ENCODE measurements at places on chromosomes 12 and 14. TPM values are rescaled to one million over a fixed set of nuclear protein-coding genes. Genes with fewer than 3 reads are reported as not detected.

Gene KLRC1
- 0.50 TPM for total RNA-seq

- H3K4me1 ChIP-seq, result peaks cover 9% of the 10 kb centered on the region
- no peaks in the 10 kb centered on the region for H3K27me3 ChIP-seq
- no peak overlapping the region for H3K27ac ChIP-seq
- H3K4me3 ChIP-seq, result no peak overlapping the region
- H3K36me3 ChIP-seq, result no peaks in the 10 kb centered on the region
These were observed 67.5 kb upstream of the PRIMA1 start for GRCh38 chr14:93855737-93856136.

DNA sequence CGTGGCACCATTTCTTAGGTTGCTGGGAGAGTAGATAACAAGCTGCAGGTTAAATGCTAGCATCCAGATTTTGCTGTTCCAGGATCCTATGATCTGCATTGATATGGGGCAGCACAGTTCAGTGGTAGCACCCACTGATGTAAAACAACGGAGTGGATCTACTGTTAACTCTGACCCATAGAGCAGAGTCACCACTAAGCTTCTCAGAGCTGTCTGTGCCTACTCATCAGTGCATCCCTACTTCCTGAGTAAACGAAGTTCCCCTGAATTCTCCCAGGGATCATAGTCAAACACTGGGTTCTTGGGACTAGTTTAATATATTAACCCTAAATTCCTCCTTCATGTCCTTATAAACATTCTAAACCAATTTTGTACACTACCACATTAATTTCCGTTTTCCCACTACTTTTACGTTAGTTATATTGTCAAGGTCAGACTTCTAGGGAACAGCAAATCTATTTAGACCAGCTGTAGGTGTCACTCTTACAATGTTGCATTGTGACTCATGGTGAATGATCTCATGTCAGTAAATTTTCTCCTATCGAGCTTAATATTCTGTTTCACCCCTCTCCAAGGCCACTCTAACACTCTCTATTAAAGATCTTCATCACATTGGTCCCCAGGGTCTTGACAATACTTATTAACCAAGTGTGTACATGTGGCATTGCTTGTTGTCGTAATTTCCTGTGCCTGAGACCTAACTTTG, 10.3 kb downstream of the RERGL start:
- no peaks in the 10 kb centered on the region for H3K4me1 ChIP-seq
- DNase-seq, result no peak
- no peaks in the 10 kb centered on the region for H3K36me3 ChIP-seq

DNA sequence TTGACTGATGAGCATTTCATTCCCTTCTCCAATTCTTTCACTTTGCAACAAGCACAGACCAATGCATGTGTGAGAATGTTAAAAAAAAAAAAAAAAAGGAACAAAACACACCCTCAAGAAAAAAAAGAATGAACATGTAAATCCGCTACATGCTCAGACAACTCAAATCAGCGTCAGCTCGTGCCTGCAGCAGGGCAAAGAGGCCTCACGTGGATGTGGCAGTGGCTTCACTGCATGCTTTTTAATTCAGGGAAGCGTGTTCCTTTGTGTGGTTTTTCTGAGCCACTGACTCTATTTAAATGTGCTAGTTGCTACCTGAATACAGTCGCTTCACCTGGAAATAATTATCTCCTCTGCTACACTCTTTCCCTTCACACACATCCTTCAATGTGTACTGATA, 55.1 kb downstream of the PPP1R36 start:
- no peak overlapping the region for H3K4me3 ChIP-seq
- H3K36me3 ChIP-seq, result no peaks in the 10 kb centered on the region
- no peak for DNase-seq

DNA sequence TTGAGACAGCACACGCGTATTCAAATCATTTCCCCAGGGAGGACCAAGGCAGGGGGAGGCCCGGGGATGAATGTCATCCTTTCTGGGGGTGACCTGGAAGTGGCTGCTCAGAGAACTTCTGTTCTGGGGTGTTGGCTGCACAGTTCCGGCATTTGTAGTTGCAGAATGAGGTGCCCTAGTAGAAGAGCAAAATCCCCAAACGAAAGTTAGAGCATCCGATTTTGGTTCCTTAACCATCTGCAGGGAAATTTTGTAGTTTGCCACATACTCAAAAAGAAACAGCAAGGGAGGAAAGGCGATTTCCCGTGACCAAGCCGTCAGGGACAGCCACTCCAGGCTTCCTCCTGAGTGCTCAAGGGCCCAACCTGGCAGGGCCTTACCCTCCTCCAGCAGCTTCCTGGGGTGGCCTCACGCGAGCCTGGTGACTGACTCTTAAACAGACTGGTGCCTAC, 13.0 kb upstream of the TRAF3 start:
- no peaks in the 10 kb centered on the region for H3K4me1 ChIP-seq
- H3K36me3 ChIP-seq, result no peaks in the 10 kb centered on the region
- H3K27ac ChIP-seq, result no peak overlapping the region
- H3K27me3 ChIP-seq, result no peaks in the 10 kb centered on the region

DNA sequence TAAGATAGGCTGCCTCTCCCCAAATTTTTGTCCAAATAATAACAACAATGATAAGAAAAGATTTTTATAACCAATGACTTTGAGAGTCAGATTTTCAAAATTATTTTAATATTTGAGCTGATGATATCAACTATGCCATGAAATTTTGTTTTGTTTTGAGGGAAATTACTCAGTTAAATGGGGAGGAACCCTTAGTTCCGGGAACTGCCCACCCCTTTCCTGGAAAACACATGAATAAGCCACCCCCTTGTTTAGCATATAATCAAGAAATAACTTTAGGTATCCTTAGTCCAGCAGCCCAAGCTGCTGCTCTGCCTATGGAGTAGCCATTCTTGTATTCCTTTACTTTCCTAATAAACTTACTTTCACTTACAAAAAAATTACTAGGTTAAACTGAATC, 61.4 kb downstream of the HMGA2 start:
- no peak overlapping the region for H3K4me3 ChIP-seq
- no peaks in the 10 kb centered on the region for H3K27me3 ChIP-seq
- no peaks in the 10 kb centered on the region for H3K36me3 ChIP-seq
- DNase-seq, result no peak

- no peak for DNase-seq
- H3K36me3 ChIP-seq, result no peaks in the 10 kb centered on the region
- peaks cover 21% of the 10 kb centered on the region for H3K27me3 ChIP-seq
- H3K27ac ChIP-seq, result no peak overlapping the region
These were observed 10.2 kb upstream of the FOXG1 start for GRCh38 chr14:28756269-28756883.

DNA sequence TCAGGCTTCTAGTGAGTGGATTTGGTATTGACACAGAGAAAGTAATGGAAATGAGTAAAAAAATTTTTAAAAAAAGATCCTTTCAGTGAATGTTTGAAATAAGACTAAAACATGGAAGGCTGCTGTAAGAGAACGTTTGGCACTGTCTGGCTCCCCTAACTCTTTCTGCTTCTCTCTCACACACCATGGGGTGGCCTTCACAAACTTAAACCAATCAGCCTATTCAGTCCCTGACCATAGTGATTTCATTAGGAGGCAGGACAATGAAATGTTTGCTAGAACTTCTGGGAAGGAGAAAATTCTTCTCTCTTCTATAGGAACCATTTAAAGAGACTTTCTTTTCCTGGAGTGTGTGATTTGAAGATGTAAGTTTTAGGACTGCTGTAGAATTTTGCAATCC, 84.2 kb upstream of the GRIN2B start:
- H3K27ac ChIP-seq, result no peak overlapping the region
- no peaks in the 10 kb centered on the region for H3K36me3 ChIP-seq
- no peak for DNase-seq
- no peak overlapping the region for H3K4me3 ChIP-seq
- no peaks in the 10 kb centered on the region for H3K27me3 ChIP-seq

GRCh38 chr14:31770271-31770670, 209.1 kb downstream of the NUBPL start:
- no peak overlapping the region for H3K27ac ChIP-seq
- H3K36me3 ChIP-seq, result no peaks in the 10 kb centered on the region
- DNase-seq, result no peak
- H3K27me3 ChIP-seq, result no peaks in the 10 kb centered on the region
- H3K4me3 ChIP-seq, result no peak overlapping the region
- no peaks in the 10 kb centered on the region for H3K4me1 ChIP-seq

Gene PPP4R3A
- 60.2 TPM for total RNA-seq

Gene TMPRSS12
- total RNA-seq, result not detected

- H3K36me3 ChIP-seq, result no peaks in the 10 kb centered on the region
- DNase-seq, result no peak
These were observed 2.5 kb downstream of the SCN8A start for GRCh38 chr12:51593539-51593938.

Gene GPRC5D
- 0.84 TPM for total RNA-seq

GRCh38 chr14:22850944-22851764, 14.8 kb downstream of the MMP14 start:
- H3K4me3 ChIP-seq, result peak overlapping the region; percentile 14
- H3K27ac ChIP-seq, result peak overlapping the region; percentile 93
- peak; percentile 96 for DNase-seq

DNA sequence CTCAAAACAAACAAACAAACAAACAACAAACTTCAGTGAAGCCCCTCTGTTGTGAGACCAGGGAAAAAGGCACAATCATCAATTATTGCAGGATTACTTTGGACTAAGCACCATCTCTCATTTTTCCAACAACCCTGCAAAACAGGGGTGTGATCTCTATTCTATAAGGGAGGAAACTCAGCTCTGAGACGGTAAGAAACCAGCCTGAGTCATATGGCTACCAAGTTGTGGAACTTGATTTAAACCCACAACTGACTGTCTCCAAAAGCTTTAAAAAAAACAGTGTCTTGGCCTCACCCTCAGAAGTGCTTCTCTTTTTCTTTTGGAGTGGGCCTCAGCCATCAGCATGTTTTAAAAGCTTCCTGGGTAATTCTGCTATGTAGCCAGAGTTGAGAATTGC, 49.8 kb downstream of the RIN3 start:
- no peak for DNase-seq
- no peaks in the 10 kb centered on the region for H3K27me3 ChIP-seq
- peak overlapping the region; percentile 32 for H3K27ac ChIP-seq
- H3K4me1 ChIP-seq, result peaks cover 5% of the 10 kb centered on the region
- no peak overlapping the region for H3K4me3 ChIP-seq
- peaks cover 46% of the 10 kb centered on the region for H3K36me3 ChIP-seq

DNA sequence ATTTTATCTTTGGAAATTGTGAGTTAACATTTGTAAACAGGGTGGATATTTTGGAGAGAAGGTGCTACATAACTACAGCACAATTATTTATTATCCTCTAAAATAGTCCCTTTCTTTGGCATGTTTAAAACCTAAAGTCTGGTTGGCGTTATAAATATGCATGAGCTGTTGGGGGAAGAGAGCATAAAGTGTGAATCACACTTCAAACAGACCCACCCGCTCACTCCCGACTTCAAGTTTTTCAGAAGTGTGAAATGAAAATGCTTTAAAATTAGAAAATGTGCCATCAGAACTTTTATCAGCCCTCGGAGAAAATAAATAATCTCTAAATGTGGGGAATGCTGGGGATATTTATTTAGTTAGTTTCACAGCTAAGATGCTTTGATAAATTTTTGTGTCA, 1006.9 kb downstream of the NRXN3 start:
- no peaks in the 10 kb centered on the region for H3K36me3 ChIP-seq
- H3K27me3 ChIP-seq, result no peaks in the 10 kb centered on the region
- no peak overlapping the region for H3K27ac ChIP-seq
- no peak for DNase-seq
- H3K4me1 ChIP-seq, result no peaks in the 10 kb centered on the region
- H3K4me3 ChIP-seq, result no peak overlapping the region

DNA sequence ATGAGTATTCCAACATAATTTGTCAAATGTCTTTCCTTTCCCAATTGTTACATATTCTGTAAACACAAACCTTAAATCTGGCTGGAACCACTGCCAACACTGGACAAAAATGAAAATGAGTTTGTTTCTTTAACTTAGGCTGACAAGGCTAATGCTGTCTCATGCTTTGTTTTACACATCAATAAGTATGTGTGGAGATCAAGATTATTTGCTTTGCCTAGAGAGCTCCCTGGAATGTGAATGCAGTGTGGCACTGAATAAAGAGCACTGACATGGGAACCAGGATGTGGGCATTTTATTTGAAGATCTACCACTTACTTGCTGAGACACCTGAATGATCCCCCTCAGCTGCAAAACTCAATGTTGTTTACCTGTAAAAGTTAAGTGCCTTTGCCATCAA, 61.7 kb downstream of the RALGAPA1 start:
- no peak overlapping the region for H3K4me3 ChIP-seq
- DNase-seq, result no peak
- peaks cover 7% of the 10 kb centered on the region for H3K4me1 ChIP-seq
- H3K27ac ChIP-seq, result no peak overlapping the region
- H3K36me3 ChIP-seq, result peaks cover 83% of the 10 kb centered on the region

Gene NRL
- 1.8 TPM for total RNA-seq

GRCh38 chr12:132853285-132854092, 24.8 kb upstream of the GOLGA3 start:
- no peak for DNase-seq
- H3K4me3 ChIP-seq, result no peak overlapping the region
- peaks cover 99% of the 10 kb centered on the region for H3K36me3 ChIP-seq
- H3K27me3 ChIP-seq, result no peaks in the 10 kb centered on the region

- H3K4me3 ChIP-seq, result no peak overlapping the region
- no peak overlapping the region for H3K27ac ChIP-seq
- peaks cover 29% of the 10 kb centered on the region for H3K4me1 ChIP-seq
- H3K36me3 ChIP-seq, result peaks cover 64% of the 10 kb centered on the region
- no peak for DNase-seq
These were observed 24.9 kb downstream of the XRCC3 start for GRCh38 chr14:103690332-103690731.

Gene PPM1H
- 0.83 TPM for total RNA-seq

Gene NEUROD4
- total RNA-seq, result not detected

GRCh38 chr14:100278702-100279101, 27.5 kb downstream of the SLC25A29 start:
- H3K4me1 ChIP-seq, result peaks cover 24% of the 10 kb centered on the region
- no peaks in the 10 kb centered on the region for H3K27me3 ChIP-seq
- no peak overlapping the region for H3K27ac ChIP-seq
- no peak for DNase-seq

Gene MIP
- total RNA-seq, result not detected

Gene HHIPL1
- 5.6 TPM for total RNA-seq

DNA sequence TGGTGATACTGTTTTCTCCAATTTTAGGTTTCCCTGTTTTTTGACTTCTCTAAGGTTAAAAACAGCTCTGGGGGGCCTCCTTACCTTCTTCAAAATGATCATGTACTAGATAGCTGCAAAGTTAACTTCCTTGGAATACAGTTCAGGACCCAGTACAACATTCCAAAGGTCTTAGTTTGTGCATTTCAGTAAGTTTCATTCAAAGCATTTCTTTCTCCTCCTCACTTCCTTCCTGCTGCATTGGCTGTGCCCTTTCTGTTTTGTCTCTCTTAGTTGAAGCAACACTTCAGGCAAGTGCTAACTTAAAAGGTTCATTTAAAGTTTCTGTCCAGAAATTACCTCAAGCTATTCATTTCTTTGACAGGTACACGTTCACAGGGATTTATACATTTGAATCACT, 95.7 kb downstream of the SCN8A start:
- no peak for DNase-seq
- H3K4me1 ChIP-seq, result peaks cover 8% of the 10 kb centered on the region
- no peaks in the 10 kb centered on the region for H3K27me3 ChIP-seq

GRCh38 chr12:65941388-65941787, 117.1 kb downstream of the HMGA2 start:
- no peak overlapping the region for H3K27ac ChIP-seq
- H3K27me3 ChIP-seq, result no peaks in the 10 kb centered on the region
- no peak for DNase-seq

Gene TROAP
- 0.26 TPM for total RNA-seq

- no peaks in the 10 kb centered on the region for H3K36me3 ChIP-seq
- no peak overlapping the region for H3K4me3 ChIP-seq
- H3K27ac ChIP-seq, result no peak overlapping the region
- no peaks in the 10 kb centered on the region for H3K4me1 ChIP-seq
These were observed 449.9 kb downstream of the DPF3 start for GRCh38 chr14:72443991-72444441.

All from esophagus muscularis mucosa (tissue), 4 donors.